ENCODE measurements at places on chromosomes 11 and 22. TPM values are rescaled to one million over a fixed set of nuclear protein-coding genes. Genes with fewer than 3 reads are reported as not detected.

DNA sequence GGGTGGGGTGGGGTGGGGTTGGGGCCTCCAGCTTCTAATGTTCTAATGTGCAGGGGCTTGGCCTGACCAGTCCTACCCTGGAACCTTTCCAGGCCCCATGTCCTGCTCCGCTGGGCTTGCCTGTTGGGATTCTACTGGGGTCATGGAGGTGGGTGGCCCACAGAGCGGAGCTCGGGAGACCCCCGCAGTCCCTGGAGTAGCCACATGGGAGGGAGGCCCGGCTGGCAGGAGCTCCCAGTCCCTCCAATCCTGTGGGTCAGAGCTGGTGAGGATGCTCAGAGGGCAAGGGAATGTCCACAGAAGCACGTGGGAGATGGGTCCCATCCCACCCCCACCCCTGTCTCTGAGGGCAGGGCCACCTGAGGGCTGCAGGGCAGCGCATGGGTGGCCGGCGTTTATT is 2.9 kb downstream of the SEPTIN5 start:
- peaks cover 66% of the 10 kb centered on the region for H3K27me3 ChIP-seq
- peaks cover 26% of the 10 kb centered on the region for H3K36me3 ChIP-seq
- H3K4me3 ChIP-seq, result no peak overlapping the region
- peak overlapping the region; percentile 94 for H3K27ac ChIP-seq

GRCh38 chr22:33038131-33038772 is 19.9 kb downstream of the SYN3 start:
- peaks cover 86% of the 10 kb centered on the region for H3K27me3 ChIP-seq
- H3K4me3 ChIP-seq, result no peak overlapping the region
- no peak overlapping the region for H3K27ac ChIP-seq
- H3K4me1 ChIP-seq, result no peaks in the 10 kb centered on the region
- H3K36me3 ChIP-seq, result no peaks in the 10 kb centered on the region

DNA sequence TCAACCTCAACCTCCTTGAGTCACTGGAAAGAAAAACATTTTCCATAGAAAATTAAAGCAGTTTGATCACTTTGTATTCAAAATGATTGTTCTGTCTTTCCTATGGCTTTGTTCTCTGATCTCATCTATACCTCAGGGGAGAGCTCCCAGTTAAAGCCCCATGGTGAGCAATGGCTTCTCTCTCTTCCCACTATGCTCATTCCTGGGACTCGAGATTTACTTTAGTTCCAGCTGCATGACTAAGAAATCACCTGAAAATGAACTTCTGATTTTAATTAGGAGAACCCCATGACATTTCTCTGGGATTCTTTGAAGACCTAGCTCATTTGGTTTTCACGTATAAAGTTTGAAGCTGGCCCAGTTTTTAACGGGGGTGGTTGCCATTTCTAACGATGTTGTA is 921.5 kb downstream of the OPCML start:
- no peaks in the 10 kb centered on the region for H3K4me1 ChIP-seq
- H3K27ac ChIP-seq, result no peak overlapping the region
- no peak for DNase-seq

Gene DDX10
- total RNA-seq, result 11.7 TPM

DNA sequence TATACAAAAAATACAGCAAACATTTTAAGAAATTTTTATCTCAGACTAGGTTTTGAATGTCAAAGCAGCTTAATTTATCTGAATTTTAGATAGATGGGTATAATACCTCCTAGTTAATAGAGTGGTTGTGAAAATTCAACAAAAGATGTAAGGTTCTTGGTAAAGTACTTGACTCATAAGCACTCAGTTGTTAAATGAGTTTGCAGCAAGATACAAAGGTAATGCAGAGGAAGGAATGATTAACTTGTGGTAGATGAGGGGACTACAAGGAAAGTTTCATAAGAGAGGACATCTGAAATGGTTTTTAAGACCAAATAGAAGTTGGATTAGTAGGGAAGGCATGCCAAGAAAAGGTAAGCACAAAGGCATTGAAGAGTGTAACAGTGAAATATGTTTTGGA is 37.4 kb downstream of the PPME1 start:
- no peaks in the 10 kb centered on the region for H3K27me3 ChIP-seq
- H3K36me3 ChIP-seq, result peaks cover 66% of the 10 kb centered on the region
- H3K27ac ChIP-seq, result no peak overlapping the region
- H3K4me3 ChIP-seq, result no peak overlapping the region
- H3K4me1 ChIP-seq, result no peaks in the 10 kb centered on the region

- no peak overlapping the region for H3K27ac ChIP-seq
- no peak overlapping the region for H3K4me3 ChIP-seq
- no peak for DNase-seq
- peaks cover 40% of the 10 kb centered on the region for H3K27me3 ChIP-seq
- peaks cover 13% of the 10 kb centered on the region for H3K4me1 ChIP-seq
These were observed 72.8 kb downstream of the LDLRAD3 start for GRCh38 chr11:36016709-36017108.

DNA sequence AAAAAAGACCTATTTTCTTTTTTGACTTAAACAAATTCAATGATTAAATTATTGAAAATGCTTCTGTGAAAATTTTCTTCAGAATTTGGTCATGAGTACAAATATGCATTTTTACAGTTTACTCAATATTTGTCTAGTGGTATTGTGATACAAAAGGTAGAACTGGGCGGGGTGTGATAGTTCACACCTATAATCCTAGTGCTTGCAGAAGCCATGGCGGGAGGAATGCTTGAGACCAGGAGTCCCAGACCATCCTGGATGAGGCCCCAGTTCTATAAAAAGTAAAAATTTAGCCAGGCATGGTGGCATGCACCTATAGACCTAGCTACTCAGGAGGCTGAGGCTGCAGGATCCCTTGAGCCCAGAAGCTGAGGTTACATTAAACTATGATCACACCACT is 90.6 kb downstream of the ARHGAP42 start:
- peaks cover 10% of the 10 kb centered on the region for H3K4me1 ChIP-seq
- H3K36me3 ChIP-seq, result peaks cover 2% of the 10 kb centered on the region
- H3K27ac ChIP-seq, result no peak overlapping the region
- H3K27me3 ChIP-seq, result no peaks in the 10 kb centered on the region
- DNase-seq, result no peak

Gene C22orf31
- 0.30 TPM for total RNA-seq

GRCh38 chr22:42416671-42417230 is 15.5 kb downstream of the NFAM1 start:
- peaks cover 6% of the 10 kb centered on the region for H3K4me1 ChIP-seq
- DNase-seq, result no peak
- H3K36me3 ChIP-seq, result no peaks in the 10 kb centered on the region
- H3K4me3 ChIP-seq, result no peak overlapping the region

DNA sequence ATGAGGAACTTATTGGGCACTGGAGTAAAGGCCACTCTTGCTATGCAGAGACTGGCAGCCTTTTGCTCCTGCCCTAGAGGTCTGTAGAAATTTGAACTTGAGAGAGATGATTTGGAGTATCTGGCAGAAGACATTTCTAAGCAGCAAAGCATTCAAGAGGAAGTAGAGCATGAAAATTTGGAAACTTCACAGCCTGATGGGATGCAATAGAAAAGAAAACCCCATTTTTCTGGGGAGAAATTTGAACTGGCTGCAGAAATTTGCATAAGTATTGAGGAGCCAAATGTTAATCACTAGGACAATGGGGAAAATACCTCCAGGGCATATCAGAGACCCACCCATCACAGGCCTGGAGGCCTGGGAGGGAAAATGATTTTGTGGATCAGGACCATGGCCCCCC is 29.9 kb upstream of the CD44 start:
- no peaks in the 10 kb centered on the region for H3K36me3 ChIP-seq
- no peak overlapping the region for H3K27ac ChIP-seq
- no peaks in the 10 kb centered on the region for H3K27me3 ChIP-seq
- H3K4me3 ChIP-seq, result no peak overlapping the region
- peaks cover 31% of the 10 kb centered on the region for H3K4me1 ChIP-seq

DNA sequence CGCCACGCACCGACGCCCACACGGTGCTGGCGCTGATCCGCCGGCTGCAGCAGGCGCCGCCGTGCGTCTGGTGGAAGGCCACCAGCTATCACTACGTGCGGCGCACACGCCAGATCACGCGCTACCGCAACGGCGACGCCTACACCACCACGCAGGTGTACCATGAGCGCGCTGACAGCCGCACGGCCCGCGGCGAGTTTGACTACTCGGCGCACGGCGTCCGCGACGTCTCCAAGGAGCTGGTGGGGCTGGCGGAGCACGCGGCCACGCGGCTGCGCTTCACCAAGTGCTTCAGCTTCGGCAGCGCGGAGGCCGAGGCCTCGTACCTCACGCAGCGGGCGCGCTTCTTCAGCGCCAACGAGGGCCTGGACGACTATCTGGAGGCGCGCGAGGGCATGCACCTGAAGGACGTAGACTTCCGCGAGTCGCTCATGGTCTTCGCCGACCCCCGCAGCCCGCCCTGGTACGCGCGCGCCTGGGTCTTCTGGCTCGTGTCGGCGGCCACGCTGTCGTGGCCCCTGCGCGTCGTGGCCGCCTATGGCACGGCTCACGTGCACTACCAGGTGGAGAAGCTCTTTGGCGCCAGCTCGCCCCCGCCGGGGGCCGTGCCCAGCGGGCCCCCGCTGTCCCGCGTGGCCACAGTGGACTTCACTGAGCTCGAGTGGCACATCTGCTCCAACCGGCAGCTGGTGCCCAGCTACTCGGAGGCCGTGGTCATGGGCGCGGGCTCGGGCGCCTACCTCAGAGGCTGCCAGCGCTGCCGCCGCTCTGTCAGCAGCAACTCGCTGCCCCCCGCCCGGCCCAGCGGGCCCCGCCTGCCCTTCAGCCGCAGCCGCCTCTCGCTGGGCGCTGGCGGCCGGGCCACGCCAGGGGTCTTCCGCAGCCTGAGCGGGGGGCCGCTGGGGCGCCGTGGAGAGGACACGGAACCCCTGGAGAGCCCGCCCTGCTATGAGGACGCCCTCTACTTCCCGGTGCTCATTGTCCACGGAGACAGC is 3.2 kb downstream of the TMEM151A start:
- peaks cover 67% of the 10 kb centered on the region for H3K27me3 ChIP-seq
- DNase-seq, result no peak
- no peaks in the 10 kb centered on the region for H3K36me3 ChIP-seq
- no peak overlapping the region for H3K27ac ChIP-seq
- H3K4me1 ChIP-seq, result peaks cover 13% of the 10 kb centered on the region

Gene ISX
- total RNA-seq, result not detected

Gene TSPAN32
- 27.1 TPM for total RNA-seq

DNA sequence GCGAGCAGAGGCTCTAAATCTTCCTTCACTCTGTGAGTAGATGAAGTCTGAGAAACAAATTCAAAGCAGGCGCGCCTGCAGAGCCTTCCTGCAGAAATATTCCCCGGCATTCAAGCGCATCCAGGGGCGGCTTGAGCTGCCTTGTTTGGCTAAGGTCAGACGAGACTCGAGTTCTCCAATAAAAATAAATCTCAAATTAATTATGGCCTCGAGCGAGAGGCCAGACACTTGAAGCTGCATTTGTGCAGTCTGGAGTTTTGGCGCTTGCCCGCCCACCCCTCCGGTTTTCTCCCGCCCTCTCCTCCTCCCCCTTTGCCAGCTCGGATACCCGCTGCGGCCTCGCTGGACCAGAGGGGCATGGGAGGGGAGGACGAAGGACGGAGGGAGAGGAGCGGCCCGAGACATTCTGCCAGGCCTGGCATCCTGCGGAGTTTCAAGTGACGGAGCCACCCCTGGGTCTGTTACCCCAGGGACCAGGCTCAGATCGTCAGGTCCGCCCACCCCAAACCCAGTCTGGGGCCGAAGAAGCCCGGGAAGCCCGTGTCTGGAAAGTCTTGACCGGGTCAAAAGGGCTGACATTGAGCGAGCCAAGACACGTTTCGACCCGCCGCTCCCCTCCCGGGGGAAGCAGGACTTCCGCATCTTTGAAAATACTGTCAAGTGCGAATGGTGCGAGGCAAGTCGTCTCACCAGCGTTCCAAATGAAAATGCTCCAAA is 3.8 kb upstream of the FLI1 start:
- H3K27ac ChIP-seq, result peak overlapping the region; percentile 95
- H3K27me3 ChIP-seq, result peaks cover 97% of the 10 kb centered on the region
- DNase-seq, result no peak
- H3K4me1 ChIP-seq, result peaks cover 92% of the 10 kb centered on the region
- peak overlapping the region; percentile 84 for H3K4me3 ChIP-seq
- H3K36me3 ChIP-seq, result no peaks in the 10 kb centered on the region

GRCh38 chr11:62554387-62555167 is 8.0 kb upstream of the AHNAK start:
- peaks cover 26% of the 10 kb centered on the region for H3K36me3 ChIP-seq
- no peaks in the 10 kb centered on the region for H3K27me3 ChIP-seq
- H3K27ac ChIP-seq, result peak overlapping the region; percentile 94
- no peak overlapping the region for H3K4me3 ChIP-seq

- peaks cover 7% of the 10 kb centered on the region for H3K27me3 ChIP-seq
- no peaks in the 10 kb centered on the region for H3K36me3 ChIP-seq
- H3K4me1 ChIP-seq, result no peaks in the 10 kb centered on the region
- DNase-seq, result no peak
These were observed 48.7 kb downstream of the IGLL5 start for GRCh38 chr22:22936180-22936914.

- H3K27me3 ChIP-seq, result no peaks in the 10 kb centered on the region
- peaks cover 20% of the 10 kb centered on the region for H3K4me1 ChIP-seq
- peak overlapping the region; percentile 86 for H3K27ac ChIP-seq
- H3K4me3 ChIP-seq, result no peak overlapping the region
- DNase-seq, result no peak
These were observed 10.4 kb upstream of the PPARA start for GRCh38 chr22:46139895-46140350.

DNA sequence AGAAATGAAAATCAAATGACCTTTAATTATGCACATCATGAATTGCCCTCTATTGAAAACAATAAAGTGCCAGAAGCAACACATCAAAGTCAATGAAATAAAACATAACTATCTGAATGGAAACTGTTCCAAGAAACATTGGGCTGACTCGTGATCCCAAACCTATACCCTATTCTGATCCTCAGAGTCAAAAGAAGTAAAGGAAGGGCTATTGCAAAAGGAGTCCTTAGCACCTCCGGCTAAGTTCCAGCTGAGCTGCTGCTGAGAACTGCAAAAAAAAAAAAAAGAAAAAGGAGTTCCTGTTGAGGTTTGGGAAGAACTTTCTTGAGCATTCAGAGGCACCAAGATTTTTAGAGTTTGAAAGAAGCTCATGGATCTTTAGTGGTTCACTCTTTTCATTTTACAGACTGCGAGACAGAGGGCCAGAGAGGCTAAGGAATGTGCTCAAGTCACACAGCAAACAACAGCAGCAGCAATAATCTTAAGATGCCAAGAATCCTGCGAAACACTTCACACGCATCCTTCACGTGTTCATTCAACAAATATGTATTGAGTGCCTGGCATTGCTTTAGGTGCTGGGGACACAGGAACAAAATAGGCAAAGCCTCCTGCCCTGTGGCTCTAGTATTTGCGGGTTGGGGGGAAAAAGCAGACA is 841 bp upstream of the TMPRSS13 start:
- DNase-seq, result no peak
- H3K4me1 ChIP-seq, result peaks cover 2% of the 10 kb centered on the region
- H3K4me3 ChIP-seq, result no peak overlapping the region
- H3K27me3 ChIP-seq, result no peaks in the 10 kb centered on the region
- no peaks in the 10 kb centered on the region for H3K36me3 ChIP-seq

Gene IGLL1
- total RNA-seq, result not detected

Gene MMP13
- not detected for total RNA-seq

DNA sequence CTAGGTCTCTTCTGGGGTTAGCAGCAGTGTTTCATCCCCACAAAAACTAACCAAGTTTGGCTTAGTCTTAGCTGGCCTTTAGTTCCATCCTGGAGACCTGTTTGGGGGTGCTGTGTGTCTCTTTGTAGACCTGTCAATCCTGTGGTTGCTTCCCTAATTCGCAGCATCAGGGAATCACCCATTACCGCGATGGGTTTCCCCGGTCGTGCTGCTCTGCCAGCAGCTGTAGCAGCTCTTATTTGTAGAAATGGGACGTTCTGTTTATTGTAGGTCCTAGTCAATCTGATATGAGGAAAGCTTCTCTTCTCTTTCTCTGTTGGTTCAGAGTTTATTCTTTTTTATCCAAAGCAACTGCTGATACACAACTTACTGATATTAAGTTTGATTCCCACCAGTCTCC is 91.6 kb downstream of the CECR2 start:
- no peak overlapping the region for H3K27ac ChIP-seq
- no peaks in the 10 kb centered on the region for H3K36me3 ChIP-seq
- H3K4me3 ChIP-seq, result no peak overlapping the region
- no peak for DNase-seq
- no peaks in the 10 kb centered on the region for H3K4me1 ChIP-seq
